ENCODE measurements at places on chromosomes 7 and 10. TPM values are rescaled to one million over a fixed set of nuclear protein-coding genes. Genes with fewer than 3 reads are reported as not detected.

DNA sequence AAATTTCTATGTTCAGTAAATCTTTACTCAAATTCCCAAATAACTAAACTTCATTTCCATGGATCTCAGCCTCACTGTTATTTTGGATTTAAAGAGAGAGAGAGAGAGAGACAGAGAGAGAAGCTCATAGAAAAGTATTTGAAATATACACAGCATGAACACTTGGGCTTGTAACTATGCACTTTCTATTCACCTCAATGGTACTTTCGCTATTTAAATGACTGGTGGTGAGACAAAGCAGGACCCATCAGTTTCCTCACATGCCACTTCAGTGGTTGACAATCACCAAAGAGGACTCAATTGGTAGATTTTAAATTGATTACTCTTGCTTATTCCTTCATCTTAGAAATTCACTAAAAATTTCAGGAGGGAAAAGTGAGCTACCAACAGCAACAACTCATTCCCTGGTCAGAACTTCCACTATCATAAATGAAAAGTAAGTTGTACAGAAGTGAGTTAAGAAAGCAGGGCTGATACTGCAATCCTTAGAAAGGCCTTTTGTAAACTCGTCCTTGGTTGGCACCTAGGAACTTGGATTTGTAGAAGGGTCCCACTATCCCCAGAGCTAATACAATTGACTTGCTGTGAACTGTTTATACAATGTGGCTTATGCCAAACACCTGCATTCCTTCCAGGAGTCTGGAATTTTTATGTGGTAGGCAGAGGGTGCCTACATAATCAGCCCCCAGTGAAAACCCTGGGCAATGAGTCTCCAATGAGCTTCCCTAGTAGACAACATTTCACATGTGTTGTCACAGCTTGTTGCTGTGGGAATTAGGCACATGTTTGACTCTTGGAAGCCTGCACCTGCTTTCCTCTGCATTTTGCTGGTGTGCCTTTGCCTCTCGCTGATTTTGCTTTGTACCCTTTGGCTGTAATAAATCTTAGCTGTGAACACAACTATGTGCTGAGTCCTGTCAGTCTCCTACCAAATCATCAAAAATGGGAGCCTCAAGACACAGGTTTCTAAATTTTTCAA, 10.8 kb downstream of the ERLIN1 start:
- no peaks in the 10 kb centered on the region for H3K27me3 ChIP-seq
- peak overlapping the region; percentile 77 for H3K27ac ChIP-seq
- H3K4me3 ChIP-seq, result peak overlapping the region; percentile 87
- H3K36me3 ChIP-seq, result peaks cover 43% of the 10 kb centered on the region

DNA sequence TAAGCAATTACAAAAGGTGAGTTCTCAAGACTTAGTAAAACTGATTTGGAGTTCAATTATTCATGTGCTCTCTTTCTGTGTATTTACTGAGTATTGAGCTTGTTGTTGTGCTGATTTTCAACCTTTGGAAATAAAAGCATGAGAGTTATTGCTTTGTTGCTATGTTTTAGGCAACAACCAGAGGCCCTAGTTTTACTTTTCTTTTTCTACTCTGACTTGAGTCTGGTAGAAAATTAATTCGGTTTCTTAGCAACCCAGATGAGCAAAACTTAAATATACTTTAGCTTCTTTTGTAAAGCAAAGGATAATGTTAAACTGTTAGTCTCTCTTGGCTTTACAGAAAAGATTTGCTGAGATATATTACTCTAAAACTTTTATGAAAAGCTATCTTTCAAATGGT, 66.4 kb upstream of the SCIN start:
- H3K4me1 ChIP-seq, result no peaks in the 10 kb centered on the region
- no peak for DNase-seq
- no peak overlapping the region for H3K4me3 ChIP-seq
- H3K27ac ChIP-seq, result no peak overlapping the region

UNCX gene
- not detected for total RNA-seq

DNA sequence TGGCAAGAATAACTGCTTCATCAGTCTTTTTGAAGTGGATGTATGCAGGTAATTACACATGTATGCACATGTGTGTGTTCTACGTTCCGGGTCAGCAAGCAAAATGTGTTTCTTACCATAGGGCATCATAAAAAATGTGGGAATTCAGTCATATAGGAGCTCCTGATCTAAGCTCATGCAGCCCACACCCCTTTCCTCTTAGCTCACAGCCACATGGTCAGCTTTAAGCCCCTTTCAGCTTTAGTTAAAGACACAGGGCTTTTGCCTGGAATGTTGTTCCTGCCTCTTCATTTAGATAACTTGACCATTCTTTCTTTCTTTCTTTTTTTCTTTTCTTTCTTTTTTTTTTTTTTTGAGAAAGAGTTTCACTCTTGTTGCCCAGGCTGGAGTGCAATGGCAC, 258.1 kb downstream of the RPS24 start:
- H3K4me1 ChIP-seq, result peaks cover 6% of the 10 kb centered on the region
- no peak overlapping the region for H3K27ac ChIP-seq
- H3K36me3 ChIP-seq, result no peaks in the 10 kb centered on the region
- H3K27me3 ChIP-seq, result no peaks in the 10 kb centered on the region
- H3K4me3 ChIP-seq, result no peak overlapping the region

DNA sequence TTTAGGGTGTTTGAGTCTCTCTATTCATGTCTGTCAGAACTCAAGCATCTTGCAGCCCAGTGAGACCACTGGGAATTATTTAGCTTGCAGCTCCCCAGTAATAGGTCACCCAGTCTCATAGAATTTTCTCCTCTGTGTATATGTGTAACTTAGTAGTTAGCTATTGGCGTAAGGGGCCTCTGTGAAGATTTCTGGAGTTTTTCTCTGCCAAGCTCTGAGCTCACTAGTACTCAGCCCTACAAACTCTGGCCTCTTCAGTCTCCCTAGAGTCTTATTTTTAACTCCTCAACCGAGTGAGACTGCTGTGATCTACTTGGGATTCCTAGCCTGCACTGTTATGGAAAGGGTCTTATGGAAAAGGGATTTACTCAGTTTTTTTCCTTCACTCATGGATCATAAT, 90.2 kb downstream of the PPP1R9A start:
- H3K36me3 ChIP-seq, result no peaks in the 10 kb centered on the region
- no peaks in the 10 kb centered on the region for H3K27me3 ChIP-seq
- no peak for DNase-seq
- no peak overlapping the region for H3K4me3 ChIP-seq
- no peak overlapping the region for H3K27ac ChIP-seq
- H3K4me1 ChIP-seq, result no peaks in the 10 kb centered on the region

- H3K27ac ChIP-seq, result no peak overlapping the region
- H3K36me3 ChIP-seq, result no peaks in the 10 kb centered on the region
- no peak for DNase-seq
Measured at GRCh38 chr7:4132221-4132620, 549.9 kb upstream of the FOXK1 start.

- H3K27ac ChIP-seq, result peak overlapping the region; percentile 99
- peak; percentile 80 for DNase-seq
- H3K36me3 ChIP-seq, result peaks cover 3% of the 10 kb centered on the region
- peaks cover 100% of the 10 kb centered on the region for H3K4me1 ChIP-seq
- H3K27me3 ChIP-seq, result no peaks in the 10 kb centered on the region
Measured at GRCh38 chr10:119502209-119502608, 40.3 kb downstream of the RGS10 start.

DNA sequence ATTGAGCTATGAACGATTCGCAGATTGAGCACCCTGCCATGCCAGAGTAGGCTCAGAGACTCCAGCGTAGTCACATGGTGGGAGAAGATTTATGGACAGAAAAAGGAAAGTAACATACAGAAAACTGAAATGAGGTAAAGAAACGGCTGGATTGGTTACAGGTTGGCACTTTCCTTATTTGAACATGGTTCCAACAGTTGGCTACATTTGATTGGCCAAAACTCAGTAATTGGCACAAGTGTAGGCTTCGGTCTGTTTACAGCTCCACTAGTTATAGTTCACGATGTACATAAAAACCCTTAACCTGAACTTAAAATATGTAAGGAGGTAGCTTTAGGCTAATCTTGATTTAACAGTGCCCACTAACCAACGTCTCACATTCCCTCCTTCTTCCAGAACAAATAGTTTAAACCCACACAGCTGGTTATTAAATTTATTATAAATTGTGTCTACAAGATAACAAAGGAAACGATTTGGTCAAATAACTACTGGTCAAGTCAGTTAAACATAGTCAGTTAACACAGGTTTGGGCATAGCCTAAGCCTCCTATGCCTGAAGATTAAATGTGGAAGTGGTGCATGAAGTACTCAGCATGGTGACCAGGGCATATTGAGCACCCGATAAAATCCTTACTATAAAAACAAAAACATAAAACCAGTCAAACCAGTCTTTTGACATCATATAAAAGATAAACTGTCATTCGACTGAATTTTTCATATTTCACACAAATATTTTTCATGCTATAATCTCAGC, 17.9 kb upstream of the MTERF1 start:
- H3K36me3 ChIP-seq, result no peaks in the 10 kb centered on the region
- H3K27me3 ChIP-seq, result peaks cover 10% of the 10 kb centered on the region
- no peak for DNase-seq
- H3K27ac ChIP-seq, result no peak overlapping the region
- H3K4me3 ChIP-seq, result no peak overlapping the region

GRCh38 chr10:10845185-10845584, 172.5 kb upstream of the CELF2 start:
- H3K4me3 ChIP-seq, result no peak overlapping the region
- no peaks in the 10 kb centered on the region for H3K27me3 ChIP-seq
- DNase-seq, result no peak
- H3K36me3 ChIP-seq, result peaks cover 2% of the 10 kb centered on the region
- H3K4me1 ChIP-seq, result no peaks in the 10 kb centered on the region

All from activated T-cell treated with anti-CD3 and anti-CD28 coated beads, Interleukin-2, amount 50 U/mL, for 72 hours (primary cell).